GM23248 (cell line): ENCODE measurements at places on chromosomes 11 and 22. TPM values are rescaled to one million over a fixed set of nuclear protein-coding genes. Genes with fewer than 3 reads are reported as not detected.

DNA sequence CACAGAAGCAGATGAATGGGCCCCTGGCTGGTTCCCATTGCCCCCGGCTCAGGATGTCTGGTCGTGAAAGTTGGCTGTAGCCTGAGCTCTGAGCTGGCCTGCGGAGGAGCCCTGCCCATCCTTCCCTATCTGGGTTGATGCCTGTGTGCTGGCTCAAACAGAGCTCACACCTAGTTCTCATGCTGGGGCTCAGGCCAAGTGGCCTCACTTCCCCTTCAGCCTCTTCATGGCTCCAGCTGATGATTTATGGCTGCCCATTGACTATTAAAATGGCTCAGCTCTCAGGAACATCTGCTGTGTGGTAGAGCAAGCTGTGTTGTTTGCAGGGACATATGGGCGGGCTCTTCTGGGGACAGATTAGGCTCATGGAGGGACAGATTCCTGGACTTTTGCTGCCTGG lies 64.7 kb downstream of the ADAMTS15 start:
- peak; percentile 73 for DNase-seq

- no peak for DNase-seq
Measured at GRCh38 chr11:104944076-104944475, 24.3 kb downstream of the CASP4 start.

DNA sequence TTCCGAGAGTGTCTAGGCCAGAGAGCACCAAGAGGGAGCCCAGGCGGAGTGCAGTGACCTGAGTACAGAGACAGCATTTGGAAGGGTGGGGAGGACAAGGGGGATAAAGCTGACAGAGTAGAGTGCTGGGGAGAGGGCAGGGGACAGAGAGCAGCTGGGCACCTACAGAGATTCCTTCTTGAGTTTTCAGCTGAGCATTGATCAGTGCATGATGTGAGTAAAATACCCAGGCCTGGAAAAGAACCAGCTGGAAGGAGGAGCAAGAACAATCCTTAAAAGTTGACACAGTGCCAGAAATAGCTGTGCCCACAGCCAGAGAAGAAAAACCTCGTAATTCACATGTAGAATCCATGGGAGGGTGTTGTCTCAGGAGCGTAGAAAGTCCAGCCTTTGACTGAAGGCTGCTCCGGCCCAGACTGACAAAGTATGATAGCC lies 33.9 kb upstream of the PANX2 start:
- DNase-seq = no peak

- DNase-seq = no peak
Measured at GRCh38 chr11:65135633-65136145, 1.4 kb upstream of the SYVN1 start.

GRCh38 chr11:116962108-116962507 lies 124.7 kb upstream of the APOA1 start:
- no peak for DNase-seq

Gene C11orf24
- polyA plus RNA-seq = 105 and 109 TPM in 2 replicates

Gene CLTCL1
- polyA plus RNA-seq = 8.5 and 8.9 TPM in 2 replicates
